Fibroblast of lung (primary cell): ENCODE measurements at places on chromosomes 5 and 9. TPM values are rescaled to one million over a fixed set of nuclear protein-coding genes. Genes with fewer than 3 reads are reported as not detected.

The AIF1L gene
- 0.51 and 3.3 TPM in 2 replicates for total RNA-seq

DNA sequence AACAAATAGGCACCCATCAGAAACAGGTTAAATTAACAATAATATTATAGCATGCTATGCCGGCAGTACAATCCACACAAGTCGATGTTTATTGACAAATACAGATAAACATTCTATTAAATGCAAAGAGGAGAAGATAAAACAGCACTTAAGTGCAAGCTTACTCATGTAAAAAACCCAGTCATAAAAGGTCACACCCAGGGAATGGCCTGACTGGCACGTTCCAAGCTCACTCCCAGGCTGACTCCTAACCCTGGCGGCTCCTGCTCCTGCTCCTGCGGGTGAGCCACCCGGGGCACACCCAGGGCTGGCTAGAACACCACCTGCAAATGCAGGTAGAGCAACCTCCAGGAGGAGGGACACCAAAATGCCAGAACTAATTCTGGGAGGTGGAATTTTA, 66.9 kb downstream of the SEMA4D start:
- no peak for DNase-seq

DNA sequence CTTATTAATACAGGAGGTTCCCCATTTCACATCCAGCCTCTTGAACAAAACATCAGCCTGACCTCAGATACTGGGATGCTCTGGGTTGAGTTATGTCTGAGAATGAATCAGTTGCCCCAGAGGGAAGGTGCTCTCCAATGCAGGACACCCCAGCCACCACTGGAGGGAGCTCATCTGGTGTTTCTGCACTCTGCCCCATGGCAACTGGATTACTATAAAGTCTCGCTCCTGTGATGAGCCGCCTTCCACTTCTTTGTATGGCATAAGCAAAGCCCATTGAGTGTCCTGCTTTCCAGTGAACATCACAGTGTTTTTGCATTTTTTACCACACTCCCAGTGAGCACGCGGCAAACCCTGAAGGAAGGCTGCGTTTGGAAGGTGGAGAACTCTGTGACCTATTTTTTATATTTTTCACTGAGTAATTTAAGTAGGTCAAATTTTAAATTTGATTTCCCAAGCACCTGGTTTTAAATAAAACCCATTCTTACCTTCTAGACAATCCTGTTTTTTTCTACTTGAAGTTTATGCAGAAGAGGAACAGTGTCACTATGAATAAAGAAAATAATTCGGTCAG, 176.9 kb upstream of the WWC1 start:
- peak; percentile 19 for DNase-seq

The F2RL2 gene
- 13.1 and 82.6 TPM in 2 replicates for total RNA-seq

The UBE2D2 gene
- 49.1 and 62.9 TPM in 2 replicates for total RNA-seq

GRCh38 chr5:143434261-143435209, 31.0 kb upstream of the NR3C1 start:
- DNase-seq: no peak

GRCh38 chr5:151239237-151239861, 13.6 kb upstream of the GM2A start:
- DNase-seq: peak; percentile 45

The NKD2 gene
- total RNA-seq: under 0.01 and 0.26 TPM in 2 replicates
